Cardiac muscle cell (in vitro differentiated cells and primary cell): ENCODE measurements at places on chromosomes 2 and 18. TPM values are rescaled to one million over a fixed set of nuclear protein-coding genes. Genes with fewer than 3 reads are reported as not detected.

DNA sequence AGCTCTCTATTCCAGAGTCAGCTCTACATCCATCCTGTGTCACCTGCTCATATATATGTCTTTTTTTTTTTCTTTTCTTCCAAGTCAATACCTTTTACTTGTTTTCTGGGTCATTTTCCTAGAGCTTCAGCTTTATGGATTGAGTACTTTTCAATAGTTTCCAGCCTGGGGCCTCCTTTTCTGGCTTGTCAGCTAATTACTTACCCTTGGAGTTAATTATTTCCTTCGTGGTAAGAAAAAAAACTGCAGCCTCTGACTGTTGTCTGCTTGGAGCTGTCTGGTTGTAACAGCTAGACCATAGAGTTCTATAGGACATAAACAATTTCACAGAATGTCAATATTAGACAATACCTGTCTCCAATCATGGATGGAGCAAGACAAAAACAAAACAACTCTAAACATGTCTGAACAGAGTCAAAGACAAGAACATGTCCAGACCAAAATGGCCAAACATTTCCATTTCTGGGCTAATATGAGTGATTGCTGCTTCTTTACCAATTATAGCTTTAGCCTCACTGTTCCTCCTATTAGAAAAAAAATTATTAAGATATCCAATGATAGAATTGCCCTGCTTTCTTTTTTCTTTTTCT, 643.1 kb downstream of the SLC4A3 start:
- no peaks in the 10 kb centered on the region for H3K27me3 ChIP-seq
- DNase-seq, result no peak
- H3K36me3 ChIP-seq, result no peaks in the 10 kb centered on the region
- no peaks in the 10 kb centered on the region for H3K4me1 ChIP-seq
- no peak overlapping the region for H3K27ac ChIP-seq

GRCh38 chr2:160336105-160336504, 136.0 kb upstream of the ITGB6 start:
- H3K4me3 ChIP-seq, result no peak overlapping the region
- DNase-seq, result peak; percentile 47
- H3K27me3 ChIP-seq, result no peaks in the 10 kb centered on the region
- peaks cover 37% of the 10 kb centered on the region for H3K4me1 ChIP-seq

GRCh38 chr18:53241161-53241560, 901.2 kb downstream of the DCC start:
- no peak overlapping the region for H3K4me3 ChIP-seq
- no peak for DNase-seq
- H3K4me1 ChIP-seq, result no peaks in the 10 kb centered on the region
- H3K27me3 ChIP-seq, result no peaks in the 10 kb centered on the region
- H3K36me3 ChIP-seq, result no peaks in the 10 kb centered on the region

GRCh38 chr2:150491430-150491829, 4.0 kb upstream of the RND3 start:
- H3K4me1 ChIP-seq, result no peaks in the 10 kb centered on the region
- no peak overlapping the region for H3K27ac ChIP-seq
- H3K4me3 ChIP-seq, result no peak overlapping the region
- DNase-seq, result no peak
- H3K27me3 ChIP-seq, result no peaks in the 10 kb centered on the region
- H3K36me3 ChIP-seq, result no peaks in the 10 kb centered on the region

- no peak overlapping the region for H3K4me3 ChIP-seq
- no peaks in the 10 kb centered on the region for H3K4me1 ChIP-seq
- no peaks in the 10 kb centered on the region for H3K36me3 ChIP-seq
- no peak overlapping the region for H3K27ac ChIP-seq
- H3K27me3 ChIP-seq, result peaks cover 17% of the 10 kb centered on the region
Observed at GRCh38 chr18:27185897-27186296, 789 bp upstream of the CHST9 start.

UGT1A5 gene
- not detected in 2 replicates for total RNA-seq

QPCT gene
- total RNA-seq, result 0.33 TPM in 1 of 2 replicates, not detected in the other
